ENCODE measurements at places on chromosomes 2 and 18.
A peak's percentile ranks its signal among the peaks of the same experiment; 100 is the strongest.

GRCh38 chr2:204538182-204539018 is 6.9 kb upstream of the PARD3B start:
- no peak overlapping the region for H3K27ac ChIP-seq
- no peaks in the 10 kb centered on the region for H3K4me1 ChIP-seq
- H3K4me3 ChIP-seq, result no peak overlapping the region
- peak; percentile 34 for DNase-seq

DNA sequence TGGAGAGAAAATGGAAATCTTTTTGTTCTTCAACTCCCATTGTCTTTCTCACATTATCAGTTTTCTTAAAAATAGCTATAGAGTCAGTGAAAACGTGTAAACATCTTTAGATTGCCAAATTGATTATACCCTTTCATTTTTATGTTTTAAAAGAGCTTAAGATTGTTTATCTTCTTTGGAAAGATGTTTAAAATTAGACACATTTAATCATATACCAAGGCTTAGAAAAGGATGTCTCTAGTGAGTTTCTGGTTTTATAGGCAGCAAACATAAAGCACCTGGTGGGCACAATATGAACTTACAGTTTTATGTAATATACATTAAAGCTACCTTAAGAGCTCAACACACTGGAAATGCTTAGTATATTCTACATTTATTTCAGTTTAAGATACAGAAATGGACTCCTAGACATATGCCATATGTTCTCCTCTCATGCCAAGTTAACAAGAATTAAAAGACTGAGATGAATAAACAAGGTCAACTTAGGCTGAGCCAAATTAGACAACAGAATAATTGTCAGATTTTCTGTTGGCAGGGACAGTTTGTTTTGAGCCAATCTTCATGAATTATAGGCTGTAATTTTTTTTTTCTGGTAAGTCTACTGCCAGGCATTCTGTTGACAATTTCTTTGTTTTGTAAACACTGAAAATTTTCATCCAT is 112.7 kb downstream of the OTX1 start:
- H3K27ac ChIP-seq, result no peak overlapping the region
- H3K27me3 ChIP-seq, result no peaks in the 10 kb centered on the region
- H3K4me3 ChIP-seq, result no peak overlapping the region

- H3K27ac ChIP-seq, result no peak overlapping the region
- no peaks in the 10 kb centered on the region for H3K4me1 ChIP-seq
- H3K27me3 ChIP-seq, result no peaks in the 10 kb centered on the region
Measured at GRCh38 chr2:174914853-174915760, 90.1 kb downstream of the CHN1 start.

DNA sequence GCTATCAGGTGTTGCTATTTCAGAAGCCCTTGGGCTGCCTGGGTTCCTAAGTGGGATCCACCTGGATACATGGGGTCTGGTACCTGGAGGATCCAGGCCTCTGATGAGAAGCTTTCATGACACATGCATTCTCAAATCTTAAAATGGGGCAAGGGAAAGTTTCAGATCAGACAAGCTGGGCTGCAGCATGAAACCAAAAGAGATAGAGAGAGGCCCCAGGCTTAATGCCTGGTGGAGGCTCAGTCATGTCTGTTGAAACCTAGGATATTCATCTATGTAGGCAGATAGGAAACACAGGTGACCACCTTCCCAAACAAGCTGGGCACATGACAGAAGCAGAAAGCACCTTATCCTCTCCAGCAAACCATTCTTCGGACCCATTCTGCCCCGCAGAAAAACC is 18.8 kb upstream of the PLB1 start:
- H3K27me3 ChIP-seq, result no peaks in the 10 kb centered on the region
- no peaks in the 10 kb centered on the region for H3K4me1 ChIP-seq
- no peak for DNase-seq
- no peak overlapping the region for H3K4me3 ChIP-seq

- no peaks in the 10 kb centered on the region for H3K27me3 ChIP-seq
- H3K4me3 ChIP-seq, result no peak overlapping the region
- peak; percentile 55 for DNase-seq
- no peak overlapping the region for H3K27ac ChIP-seq
- H3K4me1 ChIP-seq, result no peaks in the 10 kb centered on the region
Measured at GRCh38 chr18:34795070-34795732, 85.1 kb downstream of the DTNA start.

GRCh38 chr2:127092901-127093516 is 13.9 kb downstream of the BIN1 start:
- peaks cover 37% of the 10 kb centered on the region for H3K4me1 ChIP-seq
- DNase-seq, result peak; percentile 52
- H3K27ac ChIP-seq, result peak overlapping the region; percentile 32
- H3K36me3 ChIP-seq, result no peaks in the 10 kb centered on the region
- no peaks in the 10 kb centered on the region for H3K27me3 ChIP-seq

GRCh38 chr2:200961674-200962073 is 1.8 kb downstream of the ORC2 start:
- peaks cover 4% of the 10 kb centered on the region for H3K4me1 ChIP-seq
- H3K36me3 ChIP-seq, result peaks cover 6% of the 10 kb centered on the region
- DNase-seq, result no peak
- H3K27me3 ChIP-seq, result no peaks in the 10 kb centered on the region

DNA sequence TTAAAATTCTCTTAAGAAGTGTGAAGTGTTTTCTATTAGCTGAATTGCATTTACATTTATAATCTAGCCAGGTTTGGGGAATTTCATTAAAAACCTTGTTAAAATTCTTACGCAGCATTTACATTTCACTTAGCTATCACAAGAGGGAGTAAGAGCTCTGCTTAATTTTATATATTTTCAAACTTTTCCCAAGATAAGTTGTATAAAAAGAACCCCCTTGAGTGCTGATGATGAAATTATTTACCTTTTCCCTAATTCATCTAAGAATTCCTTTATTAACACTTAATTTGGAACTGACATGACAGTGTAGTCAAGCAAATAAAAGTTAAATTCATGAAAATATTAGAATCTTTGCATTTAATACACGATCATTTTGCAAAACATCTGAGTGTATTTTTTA is 54.2 kb upstream of the ZSWIM2 start:
- H3K27me3 ChIP-seq, result no peaks in the 10 kb centered on the region
- no peaks in the 10 kb centered on the region for H3K4me1 ChIP-seq
- H3K36me3 ChIP-seq, result no peaks in the 10 kb centered on the region
- no peak overlapping the region for H3K27ac ChIP-seq
